CD4-positive, alpha-beta T cell treated with Interleukin-6 for 4 hours (primary cell): ENCODE measurements at places on chromosomes 11 and 22.

- DNase-seq = peak; percentile 49
Observed at GRCh38 chr22:17754233-17754925, 19.9 kb downstream of the BID start.

- no peak for DNase-seq
Observed at GRCh38 chr11:33880979-33881378, 10.9 kb downstream of the LMO2 start.

- DNase-seq = no peak
Observed at GRCh38 chr22:19717181-19717580, 2.9 kb downstream of the SEPTIN5 start.

- no peak for DNase-seq
Observed at GRCh38 chr11:107847184-107847583, 11.4 kb downstream of the SLC35F2 start.

DNA sequence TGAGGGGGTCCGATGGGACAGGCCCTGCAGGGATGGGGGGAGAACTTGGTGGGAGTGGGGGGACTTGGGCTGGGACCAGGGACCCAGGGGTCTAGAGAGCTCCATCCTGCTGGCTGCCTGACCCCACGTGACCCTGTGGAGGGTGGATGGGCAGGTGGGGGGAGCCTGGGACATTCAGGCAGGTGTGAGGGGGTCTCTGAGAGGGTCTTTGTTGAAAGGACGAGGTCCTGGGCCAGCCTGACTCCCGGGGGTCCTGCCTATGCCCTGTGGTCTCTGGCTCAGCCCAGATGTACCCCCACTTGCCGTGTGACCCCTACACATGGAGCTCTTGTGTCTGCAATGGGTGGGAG, 7.5 kb downstream of the LRRC56 start:
- DNase-seq = no peak

DNA sequence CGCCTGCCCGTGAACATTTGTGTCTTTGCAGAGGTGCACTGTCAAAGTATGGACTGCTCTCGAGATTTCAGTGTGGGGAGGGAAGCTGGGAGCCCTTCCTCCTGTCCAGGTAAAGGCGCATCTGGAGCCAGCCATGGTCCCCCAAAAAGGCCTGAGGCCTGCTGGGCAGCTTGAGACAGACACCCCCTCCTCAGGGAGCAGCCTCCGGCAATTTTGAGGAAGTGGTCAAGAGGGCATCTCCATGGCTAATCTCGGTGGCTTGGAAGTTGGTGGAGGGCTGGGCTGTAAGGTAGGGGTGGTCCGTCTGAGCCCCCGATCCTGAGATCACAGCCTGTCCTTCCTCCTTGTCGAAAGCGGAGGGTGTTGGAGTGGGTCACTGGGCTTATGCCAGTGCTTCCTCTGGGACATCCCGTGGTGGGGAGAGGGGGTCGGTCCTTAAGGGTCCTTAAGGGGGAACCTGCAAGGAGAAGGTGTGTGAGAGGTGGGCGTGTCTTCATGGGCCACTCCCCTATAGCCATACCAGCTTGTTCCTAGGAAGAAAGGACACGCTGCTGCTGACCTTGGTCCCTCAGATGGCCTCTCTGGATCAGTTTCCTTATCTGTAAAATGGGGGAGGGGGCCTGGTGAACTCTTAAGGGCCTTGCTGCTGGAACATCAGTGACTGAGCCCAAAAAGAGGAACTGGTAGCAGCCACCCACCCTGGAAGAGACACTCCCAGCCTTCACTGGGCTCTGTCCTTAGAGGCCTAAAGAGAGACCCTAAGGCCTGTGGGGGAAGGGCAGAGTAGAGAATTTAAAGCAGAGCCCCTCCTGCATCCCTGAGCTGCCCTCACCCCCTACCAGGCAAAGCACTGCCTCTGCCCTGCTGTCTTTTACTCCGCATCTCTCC, 2.6 kb downstream of the KCNC1 start:
- no peak for DNase-seq

- no peak for DNase-seq
Observed at GRCh38 chr22:38955250-38955905, 2.0 kb upstream of the APOBEC3A start.

DNA sequence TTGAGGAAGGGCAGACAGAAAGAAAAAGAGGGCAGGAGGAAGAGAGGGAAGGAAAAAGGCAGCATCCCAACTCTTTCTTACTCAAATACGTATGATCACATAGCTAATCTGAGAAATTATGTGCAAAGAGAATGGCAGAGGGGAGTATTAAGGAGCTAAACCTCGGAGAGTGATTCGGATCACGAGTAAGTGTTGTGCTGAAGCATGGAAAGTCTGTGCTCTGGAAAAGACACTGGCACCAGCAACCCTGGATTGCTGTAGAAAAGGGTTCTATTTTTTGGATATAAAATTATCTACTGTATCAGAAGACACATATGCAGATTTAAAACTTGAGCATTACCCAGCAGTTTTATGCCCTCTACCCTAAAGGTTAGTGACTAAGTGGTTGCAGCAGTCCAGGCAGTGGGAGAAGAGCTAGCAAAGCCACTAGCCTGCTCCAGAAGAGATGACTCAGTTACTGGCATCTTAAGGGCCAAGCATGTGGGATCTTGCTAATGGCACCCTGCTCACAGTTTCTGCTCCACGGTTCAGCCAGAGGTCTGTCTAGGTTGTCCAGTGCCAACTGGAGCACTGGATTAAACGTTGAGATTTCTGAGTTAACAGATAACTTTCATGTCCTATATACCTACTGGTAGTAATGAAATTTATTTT, 151.7 kb downstream of the SWAP70 start:
- DNase-seq = no peak

DNA sequence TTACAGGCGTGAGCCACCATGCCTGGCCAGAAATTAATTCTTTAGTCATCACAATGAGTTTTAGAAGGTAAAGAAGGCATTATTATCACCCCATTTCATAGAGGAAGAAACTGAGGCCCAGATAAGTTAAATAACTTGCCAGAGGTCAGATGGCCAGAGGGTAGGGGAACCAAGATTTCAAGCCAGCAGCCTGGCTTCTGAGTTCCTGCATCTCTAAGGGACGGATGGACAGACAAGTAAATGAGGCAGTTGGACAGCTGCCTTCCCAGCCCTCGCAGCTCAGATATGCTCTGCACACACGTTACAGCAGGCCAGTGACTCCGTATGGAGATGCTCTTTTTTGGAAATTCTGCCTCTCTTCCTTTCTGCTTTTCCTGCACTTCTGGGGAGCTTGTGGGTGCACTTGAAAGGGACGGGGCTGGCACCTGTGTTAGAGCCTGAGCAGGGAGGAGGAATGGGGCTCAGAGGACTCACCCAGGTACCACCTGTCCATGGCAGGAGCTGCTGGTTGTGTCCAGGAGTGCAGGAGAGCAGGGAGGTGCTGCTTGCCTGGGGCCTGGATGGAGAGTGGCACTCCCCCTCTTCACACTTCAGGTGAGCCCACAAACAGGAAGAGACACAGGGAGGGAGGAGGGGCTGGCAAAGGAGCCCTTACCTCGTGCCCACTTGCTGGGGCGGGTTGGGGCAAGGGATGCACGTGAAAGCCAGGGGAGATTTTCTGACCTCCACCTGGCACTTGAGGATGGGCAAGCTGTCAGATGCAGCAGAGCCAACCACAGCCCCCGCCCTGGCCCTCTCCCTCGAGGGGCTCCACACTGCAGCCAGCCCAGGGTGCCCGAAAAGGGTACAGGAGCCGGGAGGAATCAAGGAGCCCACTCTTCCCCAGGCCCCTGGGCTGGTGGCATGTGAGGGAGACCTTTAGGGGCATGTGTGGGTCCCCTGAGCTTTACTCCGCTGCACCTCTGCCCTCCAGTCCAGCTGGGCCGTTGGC, 3.3 kb upstream of the FXYD2 start:
- DNase-seq = peak; percentile 70

- no peak for DNase-seq
Observed at GRCh38 chr11:36425561-36426081, 84.5 kb downstream of the TRAF6 start.

DNA sequence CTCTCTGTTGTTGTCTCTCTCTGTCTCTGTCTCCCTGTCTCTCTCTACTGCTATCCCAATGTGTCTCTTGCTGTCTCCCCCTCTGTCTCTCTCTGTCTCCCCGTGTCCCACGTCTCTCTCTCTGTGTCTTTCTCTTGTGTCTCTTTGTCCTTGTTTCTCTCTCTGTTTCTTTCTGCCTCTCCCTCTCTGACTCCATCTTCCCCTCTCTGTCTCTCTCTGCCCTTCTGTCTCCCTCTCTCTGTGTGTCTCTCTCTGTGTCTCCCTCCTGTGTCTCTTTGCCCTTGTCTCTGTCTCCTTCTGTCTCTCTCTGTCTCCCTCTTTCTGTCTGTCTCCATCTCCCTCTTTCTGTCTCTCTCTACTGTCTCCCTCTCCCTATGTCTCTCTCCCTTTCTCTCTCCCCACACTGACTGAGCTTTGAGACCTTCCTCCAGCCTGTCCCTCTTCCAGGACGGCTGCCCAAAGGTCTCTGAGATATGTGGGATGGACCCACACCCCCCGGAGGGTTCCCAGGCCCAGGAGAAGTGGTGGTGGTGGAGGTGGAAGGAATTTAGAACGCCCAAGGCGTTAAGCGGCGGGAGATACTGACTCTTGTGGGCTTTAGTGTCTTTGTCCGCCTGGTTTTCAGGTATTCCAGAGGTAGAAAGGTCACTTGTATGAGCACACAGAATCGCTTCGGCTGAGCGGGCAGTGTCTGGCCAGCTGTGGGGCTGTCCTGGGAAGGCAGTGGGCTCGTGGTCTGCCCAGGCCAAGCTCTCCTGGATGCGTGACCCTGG, 65.5 kb upstream of the CCND1 start:
- DNase-seq = no peak

- DNase-seq = peak; percentile 98
Observed at GRCh38 chr11:108121274-108122155, at the start of gene ACAT1. Gene ACAT1 (plus strand): TSS chr11:108121567. CDS start chr11:108121607, 40 bp downstream.

GRCh38 chr11:85941380-85941973, 86.3 kb downstream of the CCDC83 start:
- peak; percentile 14 for DNase-seq

- no peak for DNase-seq
Observed at GRCh38 chr11:115421352-115421991, 82.7 kb downstream of the CADM1 start.

- no peak for DNase-seq
Observed at GRCh38 chr11:110290591-110291334, 5.7 kb downstream of the RDX start.

DNA sequence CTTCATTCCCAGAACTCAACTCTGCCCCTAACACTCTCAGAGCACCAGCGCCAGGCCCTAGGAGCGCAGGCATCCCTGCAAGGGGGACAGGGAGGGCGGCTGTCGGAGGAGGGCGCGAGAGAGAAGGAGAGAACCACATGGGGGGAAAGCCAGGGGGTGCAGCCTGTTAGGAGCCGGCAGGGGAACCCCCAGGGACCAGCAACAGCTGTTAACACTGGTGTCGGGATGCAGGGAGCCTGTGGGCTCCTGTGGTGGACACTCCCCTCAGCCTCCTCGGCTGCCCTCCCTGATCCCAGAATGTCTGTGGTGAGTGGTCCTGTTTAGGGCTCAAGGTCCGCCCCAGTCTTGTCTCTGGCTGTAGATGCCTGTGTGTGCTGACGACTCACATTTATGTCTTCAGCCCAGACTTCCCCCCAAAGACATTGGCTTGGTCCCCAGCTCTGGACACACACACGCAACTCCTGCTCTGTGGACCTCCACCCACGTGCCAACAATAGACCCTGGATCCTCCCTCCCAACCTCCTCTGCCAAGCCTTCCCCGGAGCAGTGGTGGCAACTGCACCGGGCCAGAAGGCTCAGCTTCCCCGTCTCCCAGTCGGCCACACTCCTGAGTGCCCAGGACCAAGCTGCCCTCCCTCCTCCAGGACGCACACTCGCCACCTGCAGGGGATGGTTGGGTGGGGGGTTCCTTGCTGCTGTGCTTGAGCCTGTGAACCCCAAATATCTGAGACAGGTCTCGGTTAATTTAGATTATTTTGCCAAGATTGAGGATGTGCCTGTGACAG, 817 bp upstream of the IFITM5 start:
- DNase-seq = peak; percentile 46

- DNase-seq = peak; percentile 57
Observed at GRCh38 chr22:39173787-39174497, 21.5 kb upstream of the CBX7 start.

GRCh38 chr22:30398685-30399680, 2.2 kb downstream of the SEC14L2 start:
- peak; percentile 40 for DNase-seq

- DNase-seq = no peak
Observed at GRCh38 chr11:43927925-43928707, 14.3 kb upstream of the C11orf96 start.

GRCh38 chr11:60924110-60924905, at the start of gene TMEM132A:
Gene TMEM132A (plus strand): TSS chr11:60924460. CDS start chr11:60924634, 174 bp downstream.
- peak; percentile 15 for DNase-seq

DNA sequence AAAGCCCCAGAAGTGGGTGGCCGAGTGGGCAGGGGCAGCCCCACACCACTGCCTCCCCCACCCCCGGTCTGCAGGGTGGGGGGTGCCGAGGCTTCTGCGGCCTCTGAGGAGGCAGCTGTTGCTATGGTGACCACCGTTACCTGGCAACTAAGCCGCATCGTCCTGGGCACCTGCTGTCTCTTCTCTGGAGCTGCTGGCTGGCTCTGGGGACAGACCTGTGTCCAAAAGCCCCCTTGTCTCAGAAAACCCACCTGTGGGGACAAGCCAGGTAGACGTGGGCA, 79.9 kb upstream of the PRR5 start:
- DNase-seq = no peak

GRCh38 chr11:106745941-106746340, 272.3 kb downstream of the GUCY1A2 start:
- DNase-seq = no peak

DNA sequence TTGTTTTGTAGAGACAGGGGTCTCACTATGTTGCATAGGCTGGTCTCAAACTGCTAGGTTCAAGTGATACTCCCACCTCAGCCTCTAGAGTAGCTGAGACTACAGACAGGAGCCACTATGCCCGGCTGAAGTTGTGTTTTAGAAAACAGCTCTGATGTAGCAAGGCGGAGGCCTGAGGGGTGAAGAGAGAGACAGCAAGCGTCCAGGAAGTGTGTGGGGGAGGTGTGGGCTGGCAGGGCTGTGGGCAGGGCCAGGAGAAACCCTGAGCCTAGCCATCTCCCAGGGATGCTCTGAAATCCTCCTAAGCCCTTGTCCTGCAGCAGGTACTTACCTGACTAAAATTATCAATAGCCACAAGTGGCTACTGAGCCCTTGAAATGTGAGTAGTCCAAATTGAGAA, 16.1 kb upstream of the RPS3 start:
- DNase-seq = peak; percentile 72

GRCh38 chr22:50505276-50505775, 2.2 kb downstream of the LMF2 start:
- no peak for DNase-seq
